ENCODE measurements at places on chromosomes 11 and 22.

- DNase-seq = no peak
These were observed 71.2 kb downstream of the LDLRAD3 start for GRCh38 chr11:36014898-36015665.

DNA sequence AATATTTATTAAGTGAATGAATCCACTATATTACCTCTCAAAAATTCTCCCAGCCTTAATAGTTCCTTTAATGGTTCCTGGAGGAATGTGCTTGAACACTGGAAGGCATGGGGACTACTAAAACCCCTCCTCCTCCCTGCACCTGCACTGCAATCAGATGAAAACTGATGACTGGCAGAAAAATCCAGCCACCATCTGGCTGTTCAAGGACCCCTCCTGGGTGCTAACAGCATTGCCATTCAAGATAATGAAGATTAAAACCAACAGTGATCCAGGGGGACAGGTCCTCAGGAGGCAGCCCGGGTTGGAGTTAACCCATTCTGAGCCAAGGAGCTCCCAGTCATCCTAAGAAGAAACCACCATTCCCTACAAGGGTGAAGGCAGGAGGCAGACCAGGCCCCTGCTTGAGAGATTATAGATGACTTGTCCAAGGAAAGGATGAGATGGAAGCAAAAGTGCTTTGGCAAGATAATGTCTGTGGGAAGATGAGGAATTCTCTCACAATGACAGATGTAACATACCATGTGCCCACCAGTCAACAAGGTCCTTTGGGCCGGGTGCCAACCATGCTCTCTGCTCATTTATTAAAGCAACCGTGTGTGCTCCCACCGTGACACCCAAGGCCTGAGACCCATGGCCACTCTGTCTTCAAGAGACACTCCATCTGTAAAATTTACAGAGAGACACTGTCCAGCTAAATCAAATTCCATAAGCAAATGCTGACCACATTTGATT is 90.6 kb downstream of the LARGE1 start:
- no peak for DNase-seq

DNA sequence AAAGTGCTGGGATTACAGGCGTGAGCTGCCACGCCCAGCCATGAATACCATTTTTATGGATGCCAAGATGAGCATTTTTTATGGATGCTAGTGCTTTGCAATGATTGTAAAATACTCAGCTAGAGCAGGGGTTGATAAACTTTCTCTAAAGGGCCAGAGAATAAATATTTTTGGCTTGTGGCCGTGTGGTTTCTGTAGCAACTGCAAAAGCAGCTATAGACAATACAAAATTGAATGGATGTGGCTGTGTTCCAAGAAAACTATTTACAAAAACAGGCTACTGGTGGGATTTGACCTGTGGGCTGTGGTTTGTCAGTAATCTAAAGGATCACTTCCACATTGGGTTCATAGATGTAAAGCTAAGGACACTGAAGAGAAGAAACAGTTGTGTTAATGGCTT is 56.0 kb downstream of the COMMD9 start:
- DNase-seq = no peak

DNA sequence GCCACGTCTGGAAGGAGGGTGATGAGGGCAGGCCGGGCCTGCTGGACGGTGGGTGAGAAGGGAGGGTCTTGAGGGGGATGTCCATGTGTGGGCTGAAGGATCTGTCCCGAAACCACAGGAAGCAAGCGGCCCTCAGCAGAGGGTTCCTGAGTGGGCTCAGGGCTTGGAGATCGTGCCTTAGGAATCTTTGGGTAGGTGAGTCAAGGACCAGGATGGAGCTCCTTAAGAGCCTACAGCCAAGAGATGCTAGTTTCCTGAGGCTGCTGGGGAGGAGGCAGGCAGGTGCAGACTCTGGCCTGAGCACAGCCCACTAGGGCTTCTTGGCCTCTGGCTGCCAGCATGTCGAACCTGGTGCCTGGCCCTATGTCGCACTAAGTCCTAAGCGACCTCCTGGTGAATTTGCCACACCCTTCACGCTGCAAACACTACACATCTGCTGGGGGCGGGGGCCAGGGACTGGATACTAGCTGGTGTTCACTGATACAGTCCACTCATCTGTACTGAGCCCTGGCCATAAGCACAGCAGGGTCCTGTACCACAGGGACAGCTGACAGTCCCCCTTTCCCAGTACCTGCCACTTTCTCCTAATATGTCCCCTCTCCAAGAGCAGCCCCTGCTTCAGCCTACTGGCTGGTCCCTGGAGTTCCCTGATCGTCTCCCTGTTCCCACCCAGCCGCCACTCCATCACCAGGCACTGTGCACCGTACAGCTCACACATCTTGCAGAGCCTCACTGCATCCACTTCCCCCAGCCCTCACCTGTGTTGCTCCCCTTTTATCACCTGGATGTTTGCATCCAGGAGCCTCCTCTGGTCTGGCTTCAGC is 19.5 kb downstream of the GNAZ start:
- DNase-seq = no peak

GRCh38 chr11:126257764-126258163 is 10.9 kb downstream of the SRPRA start:
- no peak for DNase-seq

DNA sequence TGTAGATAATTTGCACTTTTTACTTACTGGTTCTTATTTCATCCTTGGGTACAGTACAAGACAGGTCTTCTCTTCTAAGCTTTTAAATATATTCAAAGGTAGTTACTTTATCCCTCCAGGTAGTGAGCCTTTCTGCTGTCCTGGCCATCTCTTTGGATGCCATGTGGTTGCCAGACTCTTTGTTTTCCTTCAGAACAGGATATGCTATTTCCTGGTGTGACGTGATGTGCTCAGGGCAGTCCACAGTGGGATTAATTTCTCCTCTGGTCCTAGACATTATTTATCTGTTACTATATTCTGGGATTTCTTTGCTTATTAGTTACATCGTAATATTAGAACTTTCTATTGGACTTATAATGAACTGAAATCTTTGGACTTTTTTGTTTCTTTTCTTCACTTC is 63.7 kb downstream of the PPP6R3 start:
- no peak for DNase-seq

DNA sequence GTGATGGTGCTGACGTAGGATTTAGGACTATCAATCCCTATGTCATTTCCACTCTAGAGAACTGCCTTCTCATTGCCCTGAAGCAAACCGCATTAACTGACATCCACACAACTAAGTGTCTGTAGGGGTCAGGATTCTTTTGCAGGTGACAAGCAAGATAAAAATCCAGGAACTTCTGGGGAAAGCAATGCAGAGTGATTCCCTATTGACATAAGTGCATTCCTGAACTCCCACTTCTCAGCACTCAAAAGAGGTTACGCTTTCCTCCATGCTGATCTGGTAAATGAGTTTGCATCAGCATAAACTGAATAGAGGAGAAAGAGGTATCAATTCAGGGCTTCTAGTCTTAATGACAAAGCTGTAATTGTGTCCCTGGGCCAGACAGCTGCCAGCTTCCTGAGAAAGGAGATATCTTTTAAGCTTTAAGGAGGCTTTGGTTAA is 224.6 kb upstream of the ISX start:
- no peak for DNase-seq

All from NCI-H526 treated with DMSO at 0.1 percent for 48 hours (cell line).